NCI-H1436 (cell line): ENCODE measurements at places on chromosomes 7 and 10.

GRCh38 chr10:71921324-71922027 lies 42.7 kb upstream of the CHST3 start:
- peak; percentile 1 for DNase-seq

GRCh38 chr10:118471863-118472262 lies 123.6 kb downstream of the PRLHR start:
- DNase-seq: no peak

DNA sequence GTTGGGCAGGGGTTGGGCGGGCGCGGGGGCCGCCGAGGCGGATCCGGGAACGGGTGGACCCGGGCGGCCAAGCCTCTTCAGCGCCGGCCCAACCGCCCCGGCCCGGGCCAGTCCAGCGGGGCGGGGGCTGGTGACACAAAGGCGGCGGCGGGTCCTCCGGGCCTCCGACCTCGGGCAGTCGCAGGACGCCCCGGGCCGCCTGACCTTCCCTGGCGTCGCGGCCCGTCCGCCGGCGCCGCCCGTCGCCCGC lies 54.2 kb downstream of the METTL2B start:
- no peak for DNase-seq

DNA sequence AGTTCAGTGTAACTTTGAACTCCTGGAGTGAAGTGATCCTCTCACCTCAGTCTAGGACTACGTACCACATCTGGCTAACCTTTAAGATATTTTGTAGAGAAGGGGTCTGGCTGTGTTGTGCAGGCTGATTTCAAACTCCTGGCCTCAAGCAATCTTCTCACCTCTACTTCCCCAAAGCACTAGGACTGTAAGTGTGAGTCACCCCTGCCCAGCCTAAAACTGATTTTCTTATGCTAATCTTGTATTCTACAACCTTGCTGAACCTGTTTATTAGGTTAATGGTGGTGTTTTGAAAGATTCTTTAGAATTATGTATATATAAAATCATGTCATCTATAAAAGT lies 58.0 kb downstream of the LCOR start:
- no peak for DNase-seq

GRCh38 chr7:159128767-159129166 lies 15.9 kb downstream of the VIPR2 start:
- no peak for DNase-seq

DNA sequence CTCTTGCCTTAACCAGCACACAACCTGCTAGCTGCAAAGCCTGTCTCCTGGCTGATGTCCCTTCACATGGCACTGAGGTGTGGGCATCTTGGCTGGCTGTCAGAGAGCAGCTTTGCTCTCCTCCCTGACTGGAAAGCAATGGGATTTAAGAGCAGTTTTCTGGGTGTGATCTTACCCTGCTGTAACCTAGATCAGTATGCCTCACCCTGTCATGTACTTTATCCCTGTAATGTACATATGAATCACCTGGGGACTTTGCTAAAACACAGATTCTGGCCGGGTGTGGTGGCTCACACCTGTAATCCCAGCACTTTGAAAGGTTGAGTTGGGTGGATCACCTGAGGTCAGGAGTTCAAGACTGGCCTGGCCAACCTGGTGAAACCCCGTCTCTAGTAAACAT lies 209.9 kb downstream of the FRMD4A start:
- DNase-seq: no peak
